ENCODE measurements at places on chromosomes 13 and 19. TPM values are rescaled to one million over a fixed set of nuclear protein-coding genes. Genes with fewer than 3 reads are reported as not detected.

The MCF2L gene
- 0.09 TPM for total RNA-seq

The TEX101 gene
- not detected for total RNA-seq

The AMER2 gene
- not detected for total RNA-seq

The PGPEP1 gene
- total RNA-seq = 32.4 TPM

The FCER2 gene
- not detected for total RNA-seq

The LILRA5 gene
- total RNA-seq = not detected

The LPAR6 gene
- total RNA-seq = 4.2 TPM

The DCLK1 gene
- total RNA-seq = 44.3 TPM

The CEACAM19 gene
- total RNA-seq = 1.4 TPM

The CASP14 gene
- not detected for total RNA-seq

The ZNF304 gene
- 5.4 TPM for total RNA-seq

The ZNF256 gene
- 2.6 TPM for total RNA-seq

The DKKL1 gene
- not detected for total RNA-seq

The NKPD1 gene
- total RNA-seq = under 0.01 TPM

The WDR62 gene
- 0.09 TPM for total RNA-seq

The SYNE4 gene
- not detected for total RNA-seq

The GFY gene
- total RNA-seq = not detected

The ACP5 gene
- not detected for total RNA-seq

The TLE6 gene
- total RNA-seq = 1.6 TPM

The SSC5D gene
- 19.5 TPM for total RNA-seq

The GGACT gene
- 8.9 TPM for total RNA-seq

The DAND5 gene
- not detected for total RNA-seq

The LILRB3 gene
- total RNA-seq = not detected
